ENCODE measurements at places on chromosomes 1 and 21.
A peak's percentile ranks its signal among the peaks of the same experiment; 100 is the strongest.

DNA sequence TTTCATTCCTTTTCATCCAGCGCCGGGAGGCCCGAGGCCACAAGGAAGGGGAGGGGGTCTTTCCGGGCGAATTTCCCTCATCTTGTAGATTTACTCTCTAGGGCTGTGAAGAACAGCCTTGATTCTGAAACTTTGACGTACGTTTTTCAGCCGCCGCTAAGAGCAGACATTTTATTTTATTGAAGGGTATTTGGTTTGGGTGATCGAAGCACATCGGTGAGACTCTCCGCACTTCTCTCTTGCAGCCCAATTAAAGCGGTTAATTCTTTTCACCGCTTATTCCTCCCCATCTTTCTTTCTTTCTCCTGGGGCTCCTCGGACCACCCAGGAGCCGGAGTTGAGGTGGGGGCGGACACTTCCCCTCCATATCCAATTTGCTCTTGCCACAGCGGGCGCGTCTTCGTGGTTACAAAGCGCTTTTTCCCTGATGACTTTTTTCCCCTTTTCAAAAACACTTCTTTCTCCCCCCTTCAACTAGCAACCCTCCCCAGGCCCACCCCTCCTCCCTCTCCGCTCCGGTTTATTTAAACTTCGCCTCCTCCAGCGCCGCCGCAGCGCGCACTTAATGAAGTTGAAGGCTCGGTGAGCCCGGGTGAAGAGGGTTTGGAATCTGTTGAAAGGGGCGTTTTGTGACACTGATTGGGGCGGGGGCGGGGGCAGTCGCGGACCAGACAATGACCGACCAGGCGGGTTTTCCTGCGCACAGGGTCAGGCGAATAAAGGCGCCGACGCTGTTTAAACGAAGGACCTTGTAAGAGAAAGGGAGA lies 5.9 kb downstream of the FOXD2 start:
- no peak for DNase-seq

DNA sequence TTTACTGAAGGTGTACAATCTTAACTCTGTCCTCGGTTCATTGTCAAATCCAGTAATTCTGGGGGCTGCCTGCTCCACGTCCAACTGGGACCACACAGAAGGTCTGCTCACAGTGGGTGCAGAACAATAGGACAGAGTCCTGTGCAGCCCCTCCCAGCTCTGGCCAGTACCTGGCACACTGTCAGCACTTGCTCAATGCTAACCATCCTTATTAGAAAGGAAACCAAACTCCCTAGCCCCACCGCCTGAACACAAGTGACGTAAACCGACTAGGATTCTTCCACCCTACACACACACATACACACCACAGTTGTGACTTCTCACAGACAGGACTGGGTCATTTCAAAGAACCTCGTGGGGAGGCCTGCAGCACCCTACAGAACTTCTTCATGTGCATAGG lies 5.2 kb downstream of the BCAR3 start:
- DNase-seq: no peak

GRCh38 chr1:1117469-1117831 lies 1.6 kb upstream of the C1orf159 start:
- no peak for DNase-seq

DNA sequence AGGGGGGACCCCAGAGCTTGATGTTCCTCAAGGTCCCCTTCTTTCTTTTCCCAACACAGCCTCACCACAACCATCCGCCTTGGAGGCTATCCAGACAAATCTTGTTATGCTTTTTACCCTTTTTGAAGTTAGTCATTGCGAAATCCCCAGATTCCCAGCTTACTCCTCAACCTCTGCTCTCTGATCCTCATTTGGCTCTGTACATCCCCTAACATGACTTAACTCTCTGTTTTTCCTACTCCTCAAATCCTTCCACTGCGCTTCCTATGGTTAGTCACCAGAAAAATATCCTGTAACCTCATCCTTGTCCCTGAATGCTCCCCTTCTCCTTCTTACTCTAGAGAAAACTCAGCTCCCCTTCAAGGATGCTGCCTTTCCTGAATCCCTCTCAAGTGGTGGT lies 189.1 kb upstream of the POU3F1 start:
- DNase-seq: no peak

- no peak for DNase-seq
Observed at GRCh38 chr21:43953021-43953420, 59.1 kb upstream of the TRAPPC10 start.

GRCh38 chr1:178619042-178619927 lies 105.8 kb upstream of the RALGPS2 start:
- no peak for DNase-seq

GRCh38 chr1:36888811-36889477 lies 145.4 kb downstream of the GRIK3 start:
- peak; percentile 4 for DNase-seq

GRCh38 chr21:21019681-21020080 lies 21.5 kb downstream of the NCAM2 start:
- DNase-seq: no peak

GRCh38 chr1:116346943-116347673 lies 25.9 kb upstream of the ATP1A1 start:
- no peak for DNase-seq

- peak; percentile 60 for DNase-seq
Observed at GRCh38 chr1:58815069-58815685, 31.3 kb upstream of the JUN start.

DNA sequence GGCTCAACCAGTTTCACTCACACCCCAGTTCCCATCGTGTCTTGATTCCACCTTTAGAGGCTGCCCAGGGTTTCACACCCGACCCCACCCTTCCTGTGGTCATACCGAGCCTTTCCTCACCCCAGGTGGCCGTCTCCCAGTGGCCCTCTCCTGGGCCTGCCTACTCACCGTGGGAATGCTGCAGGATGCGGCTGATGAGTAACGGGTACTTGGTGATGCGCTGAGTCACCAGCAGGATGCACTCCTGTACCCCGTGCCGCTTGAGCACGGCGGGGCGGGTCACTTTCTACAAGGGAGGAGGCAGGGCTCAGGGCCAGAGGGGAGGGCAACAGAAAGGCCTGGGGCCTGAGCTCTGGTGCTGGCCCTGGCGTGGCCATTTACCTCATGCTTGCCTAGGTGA lies 16.4 kb downstream of the ARHGEF2 start:
- DNase-seq: no peak

GRCh38 chr1:207214453-207214852 lies 107.0 kb upstream of the CD55 start:
- no peak for DNase-seq

GRCh38 chr1:165891111-165891860 lies 63.9 kb downstream of the UCK2 start:
- no peak for DNase-seq
